ENCODE measurements at places on chromosomes 1 and 21. TPM values are rescaled to one million over a fixed set of nuclear protein-coding genes. Genes with fewer than 3 reads are reported as not detected.

Gene OXCT2
- total RNA-seq: 2.4 TPM

Gene COL8A2
- 10.7 TPM for total RNA-seq

Gene NBPF9
- total RNA-seq: 21.3 TPM

Gene LHX8
- total RNA-seq: not detected

Gene KCNJ15
- 3.4 TPM for total RNA-seq

Gene SLAMF1
- 0.20 TPM for total RNA-seq

Gene GBP5
- total RNA-seq: 1.4 TPM

Gene ANKRD34A
- total RNA-seq: 0.30 TPM

Gene RPE65
- 0.10 TPM for total RNA-seq

Gene MFSD2A
- total RNA-seq: 16.2 TPM

Gene SPRR5
- 1.8 TPM for total RNA-seq

Gene S100A8
- 337 TPM for total RNA-seq

Gene SMPDL3B
- total RNA-seq: 1.6 TPM

Gene HTR6
- not detected for total RNA-seq

Gene VWA1
- total RNA-seq: 8.6 TPM

Gene PRAMEF2
- not detected for total RNA-seq

Gene EFNA4
- 9.0 TPM for total RNA-seq

Gene OLIG2
- 0.10 TPM for total RNA-seq

Gene NBPF6
- not detected for total RNA-seq

Gene PLA2G2C
- total RNA-seq: not detected

Gene TAS1R2
- not detected for total RNA-seq

Gene PLA2G2F
- 3.0 TPM for total RNA-seq

Gene ABCB10
- 16.9 TPM for total RNA-seq

Gene RXRG
- 14.1 TPM for total RNA-seq

Gene ADGRB2
- 9.4 TPM for total RNA-seq

Gene ATP6V1G3
- not detected for total RNA-seq

Gene SPRR2F
- total RNA-seq: not detected

Gene SYTL1
- 22.7 TPM for total RNA-seq

Gene SYDE2
- 22.0 TPM for total RNA-seq

Gene SMIM1
- 2.5 TPM for total RNA-seq

Gene HSD3B2
- total RNA-seq: 0.20 TPM

Data from skin of body (tissue), 3 donors.